ENCODE measurements at places on chromosomes 7 and 10. TPM values are rescaled to one million over a fixed set of nuclear protein-coding genes. Genes with fewer than 3 reads are reported as not detected.

DNA sequence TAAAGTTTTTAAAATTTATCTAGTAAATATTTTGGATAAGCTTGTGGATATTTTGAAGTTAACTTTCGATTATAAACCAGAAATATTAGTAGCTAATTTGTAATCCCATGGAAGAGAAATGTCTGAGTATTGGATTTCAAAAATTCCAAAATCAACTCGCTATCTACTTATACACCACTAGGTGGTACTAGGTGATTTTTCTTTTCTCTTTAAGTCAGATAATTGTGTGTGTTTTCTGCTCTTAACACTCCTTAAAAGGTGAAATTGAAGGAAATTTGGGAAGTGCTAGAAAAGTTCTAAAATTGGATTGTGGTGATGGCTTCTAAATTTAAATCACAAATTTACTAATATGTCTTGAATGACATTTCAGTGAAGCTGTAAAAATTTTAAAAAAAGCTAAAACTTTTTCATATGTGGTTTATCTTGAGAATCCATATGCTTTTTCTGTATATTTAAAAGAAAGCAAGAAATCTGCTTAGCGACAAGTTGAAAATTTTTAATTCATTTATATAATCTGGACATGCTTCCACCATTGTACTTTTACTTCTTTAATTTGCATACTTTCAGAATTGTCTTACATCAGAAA is 90.2 kb downstream of the IPMK start:
- H3K27me3 ChIP-seq, result no peaks in the 10 kb centered on the region
- no peaks in the 10 kb centered on the region for H3K4me1 ChIP-seq
- no peak for DNase-seq
- H3K27ac ChIP-seq, result no peak overlapping the region
- no peaks in the 10 kb centered on the region for H3K36me3 ChIP-seq

DNA sequence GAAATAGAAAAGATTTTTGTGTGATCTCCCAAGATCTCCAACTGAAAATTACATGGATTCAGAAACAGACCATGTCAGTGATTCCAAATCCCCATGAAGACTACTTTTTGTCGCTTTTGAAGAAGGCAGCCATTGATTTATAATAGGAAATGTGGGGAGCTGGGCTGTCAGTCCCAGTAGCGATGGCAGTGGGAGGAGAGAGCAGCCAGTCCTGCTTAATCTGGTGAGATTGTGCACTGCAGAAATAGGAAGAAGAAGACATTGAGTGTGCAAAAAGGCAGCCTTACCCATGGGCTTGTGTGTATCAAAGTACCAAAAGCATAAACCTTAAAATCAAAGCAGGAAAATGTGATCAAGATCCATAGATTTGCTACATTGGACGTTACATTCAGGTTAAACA is 4.8 kb downstream of the ADRB1 start:
- H3K4me3 ChIP-seq, result peak overlapping the region; percentile 72
- no peak for DNase-seq
- H3K36me3 ChIP-seq, result no peaks in the 10 kb centered on the region
- peak overlapping the region; percentile 31 for H3K27ac ChIP-seq
- peaks cover 13% of the 10 kb centered on the region for H3K27me3 ChIP-seq
- H3K4me1 ChIP-seq, result no peaks in the 10 kb centered on the region

- no peak overlapping the region for H3K27ac ChIP-seq
- H3K4me3 ChIP-seq, result no peak overlapping the region
- DNase-seq, result no peak
These were observed 32.3 kb upstream of the BHLHA15 start for GRCh38 chr7:98178762-98179490.

DNA sequence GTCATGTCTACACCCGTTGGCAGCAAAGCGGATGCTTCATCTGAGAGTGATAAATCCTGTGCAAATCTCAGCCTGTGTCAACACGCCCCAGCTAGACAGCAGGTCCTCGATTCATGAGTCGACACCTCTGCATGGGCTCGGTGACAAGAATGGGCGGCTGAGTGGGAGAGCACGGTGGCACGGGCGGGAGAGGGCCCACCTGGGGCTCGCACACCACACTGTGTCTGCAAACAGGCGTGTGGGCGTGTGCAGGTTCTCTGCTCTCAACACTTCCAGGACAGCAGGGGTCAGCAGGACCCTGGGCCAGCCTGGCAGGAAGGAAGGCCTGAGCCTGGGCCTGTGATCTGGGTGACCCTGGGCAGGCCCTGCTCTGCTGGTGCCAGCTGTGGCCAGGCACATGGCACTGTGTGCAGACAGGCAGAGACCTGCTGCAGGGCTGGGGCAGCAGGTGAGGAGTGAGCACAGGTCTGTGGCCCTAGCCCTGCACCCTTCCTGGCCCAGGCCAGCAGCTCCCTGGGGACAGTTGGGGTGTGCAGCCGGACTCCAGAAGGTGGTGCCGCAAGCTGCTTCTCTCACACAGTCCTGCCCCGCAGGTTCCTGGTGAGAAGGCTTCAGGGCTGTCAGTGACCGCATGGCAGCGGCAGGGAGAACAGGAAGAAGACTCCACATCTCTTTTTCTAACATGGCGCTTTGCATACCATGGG is 216.4 kb downstream of the ELFN1 start:
- no peaks in the 10 kb centered on the region for H3K27me3 ChIP-seq
- H3K4me3 ChIP-seq, result no peak overlapping the region
- H3K27ac ChIP-seq, result no peak overlapping the region
- no peak for DNase-seq
- no peaks in the 10 kb centered on the region for H3K4me1 ChIP-seq
- no peaks in the 10 kb centered on the region for H3K36me3 ChIP-seq

GRCh38 chr10:67849331-67850011 is 11.5 kb upstream of the DNAJC12 start:
- H3K4me3 ChIP-seq, result peak overlapping the region; percentile 80
- peak overlapping the region; percentile 90 for H3K27ac ChIP-seq
- H3K36me3 ChIP-seq, result no peaks in the 10 kb centered on the region
- H3K27me3 ChIP-seq, result no peaks in the 10 kb centered on the region
- peaks cover 8% of the 10 kb centered on the region for H3K4me1 ChIP-seq

FGF8 gene
- not detected for total RNA-seq

DNA sequence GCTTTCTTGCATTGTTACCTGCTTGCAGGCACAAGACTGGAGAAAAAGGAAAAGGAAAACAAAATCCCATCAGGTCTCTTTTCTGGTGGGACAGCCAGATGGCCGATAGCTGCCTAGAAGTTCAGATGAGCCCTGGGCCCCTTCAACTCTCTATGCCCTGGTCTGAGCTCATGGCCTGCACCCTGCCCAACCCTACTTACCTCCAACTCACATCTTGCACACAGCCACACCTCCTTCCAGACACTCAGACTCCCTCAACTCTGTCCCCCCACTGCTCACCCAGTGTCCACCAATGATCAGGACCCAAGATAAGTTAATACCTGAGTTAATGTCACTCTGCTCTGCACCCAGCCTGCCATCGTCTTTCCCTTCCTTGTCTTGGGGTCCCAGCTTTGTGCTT is 10.9 kb downstream of the RBP3 start:
- H3K27ac ChIP-seq, result no peak overlapping the region
- H3K4me1 ChIP-seq, result no peaks in the 10 kb centered on the region
- no peak for DNase-seq
- H3K4me3 ChIP-seq, result no peak overlapping the region
- no peaks in the 10 kb centered on the region for H3K36me3 ChIP-seq

GRCh38 chr10:12394241-12395033 is 45.1 kb downstream of the CAMK1D start:
- H3K27ac ChIP-seq, result no peak overlapping the region
- no peaks in the 10 kb centered on the region for H3K27me3 ChIP-seq
- no peaks in the 10 kb centered on the region for H3K36me3 ChIP-seq
- no peaks in the 10 kb centered on the region for H3K4me1 ChIP-seq
- H3K4me3 ChIP-seq, result no peak overlapping the region

DNA sequence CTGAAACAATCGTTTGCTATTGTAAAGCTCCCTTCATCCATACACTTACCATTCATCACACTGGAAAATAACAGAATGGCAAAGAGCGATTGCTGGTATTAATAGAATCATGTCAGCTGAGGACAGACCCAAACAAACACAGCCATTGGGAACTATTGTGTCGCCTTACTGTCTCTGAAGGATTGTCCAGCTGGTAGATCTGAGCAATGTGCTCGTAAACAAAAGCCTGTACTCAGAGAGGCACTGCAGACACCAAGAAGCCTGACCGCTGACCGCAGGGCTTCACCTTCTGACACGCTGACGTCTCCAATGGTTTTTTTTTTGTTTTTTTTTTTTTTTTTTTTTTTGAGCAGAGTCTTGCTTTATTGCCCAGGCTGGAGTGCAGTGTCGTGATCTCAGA is 151.0 kb upstream of the FRMD4A start:
- peaks cover 7% of the 10 kb centered on the region for H3K4me1 ChIP-seq
- H3K27ac ChIP-seq, result no peak overlapping the region
- H3K36me3 ChIP-seq, result no peaks in the 10 kb centered on the region
- H3K4me3 ChIP-seq, result no peak overlapping the region
- no peak for DNase-seq

GRCh38 chr7:43491123-43491522 is 91.8 kb upstream of the STK17A start:
- DNase-seq, result no peak
- H3K27ac ChIP-seq, result no peak overlapping the region
- H3K4me3 ChIP-seq, result no peak overlapping the region
- peaks cover 18% of the 10 kb centered on the region for H3K4me1 ChIP-seq
- no peaks in the 10 kb centered on the region for H3K27me3 ChIP-seq

PRTFDC1 gene
- total RNA-seq, result 5.2 TPM

DNA sequence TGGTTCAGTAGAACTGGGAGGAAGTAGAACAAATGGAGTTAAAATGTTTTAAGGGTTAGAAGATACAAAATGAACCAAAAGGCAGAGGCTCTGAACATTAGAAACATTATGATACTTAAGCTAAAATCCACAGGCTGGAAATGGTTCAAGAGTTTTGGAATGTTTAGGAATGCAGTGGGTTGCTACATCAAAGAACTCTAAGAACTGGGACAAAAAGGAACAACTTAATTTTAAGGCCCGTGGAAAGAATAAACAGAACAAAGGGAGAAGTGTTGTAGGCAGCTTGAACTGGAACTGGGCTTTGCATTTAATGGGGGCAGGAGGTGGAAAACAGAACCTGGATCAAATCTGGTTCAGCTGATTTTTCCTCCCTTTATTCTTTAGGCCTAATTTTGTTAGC is 3.5 kb upstream of the C7orf25 start:
- H3K4me3 ChIP-seq, result no peak overlapping the region
- H3K27ac ChIP-seq, result no peak overlapping the region
- peaks cover 47% of the 10 kb centered on the region for H3K36me3 ChIP-seq
- H3K4me1 ChIP-seq, result peaks cover 12% of the 10 kb centered on the region
- DNase-seq, result no peak

IGF2BP3 gene
- not detected for total RNA-seq

GRCh38 chr10:88196291-88196690 is 332.9 kb downstream of the PTEN start:
- H3K27ac ChIP-seq, result no peak overlapping the region
- H3K4me3 ChIP-seq, result no peak overlapping the region
- H3K27me3 ChIP-seq, result no peaks in the 10 kb centered on the region

HABP2 gene
- 0.23 TPM for total RNA-seq

DNA sequence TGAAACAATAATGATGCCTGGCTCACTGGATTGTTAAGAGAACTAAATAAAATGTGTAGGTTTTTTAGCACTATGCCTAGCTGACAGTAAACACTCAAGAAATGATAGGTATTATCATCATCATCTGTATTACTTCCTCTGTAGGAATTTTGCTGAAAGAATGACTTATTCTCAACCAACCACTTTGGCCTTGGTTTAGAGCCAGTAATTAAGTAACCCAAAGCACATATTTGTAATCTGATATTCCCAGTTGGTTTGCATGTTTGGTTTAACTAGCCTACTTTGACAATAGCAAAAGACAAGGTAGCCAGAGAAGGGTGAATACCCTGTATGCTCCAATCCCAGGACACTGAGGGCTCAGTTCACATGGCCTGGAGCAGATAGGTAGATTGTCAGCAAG is 34.4 kb downstream of the BCAP29 start:
- H3K4me3 ChIP-seq, result no peak overlapping the region
- no peak for DNase-seq
- peaks cover 9% of the 10 kb centered on the region for H3K4me1 ChIP-seq
- H3K36me3 ChIP-seq, result peaks cover 57% of the 10 kb centered on the region
- H3K27me3 ChIP-seq, result no peaks in the 10 kb centered on the region

DNA sequence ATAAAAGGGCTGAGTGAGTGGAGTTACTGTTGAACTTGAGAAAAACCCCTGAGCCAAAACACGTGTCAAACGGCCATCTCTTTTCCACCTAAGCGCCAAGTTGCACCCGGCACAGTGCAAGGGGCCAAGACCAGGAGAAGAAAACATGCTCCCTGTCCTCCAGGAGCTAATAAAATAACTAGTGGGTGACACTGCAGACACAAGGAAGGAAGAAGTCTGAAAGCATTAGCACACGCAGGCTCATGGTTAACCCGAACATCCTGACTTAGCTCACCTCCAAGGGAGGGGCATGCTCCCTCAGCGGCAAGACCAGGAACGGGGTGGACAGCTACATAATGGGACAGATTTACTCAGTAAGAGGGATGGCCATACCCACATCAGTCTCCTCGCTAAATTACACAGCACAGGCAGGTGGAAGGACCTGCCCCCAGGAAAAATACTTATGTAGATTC is 65.0 kb downstream of the PIP4K2A start:
- no peaks in the 10 kb centered on the region for H3K27me3 ChIP-seq
- no peak overlapping the region for H3K27ac ChIP-seq
- no peak for DNase-seq
- no peak overlapping the region for H3K4me3 ChIP-seq

- H3K4me1 ChIP-seq, result peaks cover under 1% of the 10 kb centered on the region
- no peak overlapping the region for H3K27ac ChIP-seq
- H3K36me3 ChIP-seq, result no peaks in the 10 kb centered on the region
- no peaks in the 10 kb centered on the region for H3K27me3 ChIP-seq
These were observed 31.9 kb downstream of the EBF3 start for GRCh38 chr10:129932182-129932581.

DNA sequence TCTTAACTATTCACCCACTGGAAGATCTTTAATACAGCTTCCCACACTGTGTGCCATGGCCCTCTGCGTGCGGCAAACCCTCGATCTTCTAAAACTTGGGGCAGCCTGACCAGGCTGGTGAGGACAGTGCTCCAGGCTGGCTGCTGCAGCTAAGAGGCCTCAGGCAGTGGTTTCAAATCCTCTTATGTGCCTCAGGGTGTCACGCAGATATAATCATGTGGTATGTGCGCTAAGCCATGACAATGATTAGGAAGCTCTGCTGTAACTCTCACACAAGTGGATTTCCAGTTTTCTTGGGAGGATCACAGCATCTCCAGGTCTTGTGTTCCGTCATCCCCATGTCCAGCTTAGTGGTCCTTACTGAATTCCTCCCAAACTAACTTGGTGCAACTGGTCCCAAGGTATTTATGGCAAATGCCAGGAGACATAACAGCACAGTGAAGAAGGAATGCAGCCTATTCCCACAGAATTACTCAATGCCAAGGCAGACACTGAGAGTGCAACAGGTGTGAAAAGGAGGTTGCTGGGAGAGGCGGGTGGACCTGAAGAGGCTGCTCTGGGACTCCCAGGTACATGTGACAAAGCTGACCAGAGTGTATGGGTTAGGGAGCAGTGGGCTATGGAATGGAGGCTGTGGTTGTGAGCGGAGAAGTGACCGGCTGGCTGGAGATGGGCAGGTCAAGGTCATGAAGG is 2.3 kb downstream of the HPS1 start:
- H3K4me3 ChIP-seq, result no peak overlapping the region
- no peaks in the 10 kb centered on the region for H3K36me3 ChIP-seq
- no peak overlapping the region for H3K27ac ChIP-seq
- H3K27me3 ChIP-seq, result no peaks in the 10 kb centered on the region
- no peak for DNase-seq

PLXDC2 gene
- 21.9 TPM for total RNA-seq

- no peak for DNase-seq
- no peaks in the 10 kb centered on the region for H3K36me3 ChIP-seq
- H3K27ac ChIP-seq, result no peak overlapping the region
These were observed 21.4 kb upstream of the AOC1 start for GRCh38 chr7:150830937-150831336.

SLC29A4 gene
- total RNA-seq, result 1.8 TPM

ERVW-1 gene
- not detected for total RNA-seq

TMEM176A gene
- total RNA-seq, result 61.7 TPM
